ENCODE measurements at places on chromosomes 7 and 10.

GRCh38 chr10:34081948-34082347, 733.1 kb downstream of the PARD3 start:
- no peak for DNase-seq

- DNase-seq: no peak
These were observed 138.0 kb downstream of the AUTS2 start for GRCh38 chr7:69736126-69736810.

DNA sequence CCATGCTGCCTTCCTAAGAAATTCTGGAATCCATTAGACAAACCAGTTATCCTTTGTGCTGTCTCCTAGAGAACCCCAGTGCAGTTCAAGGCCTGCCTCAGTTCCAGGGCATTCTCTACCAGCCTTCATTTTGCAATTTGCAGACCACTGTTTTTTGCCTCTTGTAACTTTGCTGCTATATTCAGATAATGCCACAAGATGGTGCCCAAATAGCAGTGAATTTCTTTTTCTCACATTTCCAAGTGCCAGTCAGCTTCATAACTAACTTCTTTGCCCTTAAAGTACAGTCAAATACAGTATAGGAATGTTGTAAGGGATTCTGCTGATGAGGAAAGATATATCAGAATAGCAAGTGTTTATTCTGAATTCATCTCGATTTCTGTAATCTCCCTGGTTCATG, 25.2 kb downstream of the LOXL4 start:
- no peak for DNase-seq

DNA sequence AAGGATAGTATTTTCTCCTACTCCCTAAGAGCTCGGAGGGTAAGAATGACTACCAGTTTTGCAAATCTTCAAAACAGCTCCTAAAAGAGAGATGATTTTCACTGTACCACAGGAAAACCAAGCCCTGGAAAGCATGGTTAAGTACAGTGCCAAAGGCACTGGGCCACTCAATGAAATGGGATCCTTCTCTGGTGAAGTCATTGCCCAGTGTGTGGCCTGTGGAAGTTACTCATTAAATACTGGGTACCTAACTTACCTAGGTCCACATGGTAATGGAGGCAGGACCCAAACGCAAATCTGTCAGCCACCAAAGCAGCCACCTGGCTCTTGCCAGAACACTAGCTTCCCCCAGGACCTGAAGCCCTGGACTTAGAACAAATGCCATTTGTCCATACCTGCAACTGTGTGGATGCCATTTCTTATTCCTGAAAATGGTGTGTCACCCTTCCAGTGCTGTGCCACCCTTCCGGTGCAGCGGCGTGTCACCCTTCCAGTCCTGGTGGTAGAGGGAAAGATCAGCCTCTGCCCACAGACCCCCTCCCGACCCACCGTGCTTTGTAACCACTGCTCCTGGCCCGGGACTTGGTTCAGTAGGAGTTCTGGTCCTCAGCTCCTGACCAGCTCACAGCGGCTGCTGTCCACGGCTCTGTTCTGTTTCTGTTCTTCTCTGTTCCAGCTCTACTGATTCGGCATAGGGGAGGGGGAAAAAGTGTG, 659.2 kb downstream of the SDK1 start:
- DNase-seq: peak; percentile 18

DNA sequence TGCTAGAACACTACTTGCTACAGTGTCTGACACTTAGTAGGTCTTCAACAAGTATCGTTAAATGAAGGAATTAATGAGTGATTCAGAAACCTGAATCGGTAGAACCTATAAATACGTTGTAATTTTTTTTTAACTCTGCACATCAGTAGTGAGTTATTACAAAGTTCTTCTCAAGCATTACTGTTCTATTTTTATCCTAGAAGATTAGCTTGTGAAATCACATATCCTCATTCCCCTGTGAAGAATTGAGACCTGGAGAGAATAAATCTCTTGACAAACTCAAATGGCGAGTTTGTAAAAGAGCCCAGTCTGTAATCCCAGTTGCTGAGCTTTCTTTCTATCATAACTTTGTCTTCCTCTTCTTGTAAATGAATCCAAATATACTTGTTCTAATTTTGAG, 34.7 kb downstream of the HYAL4 start:
- DNase-seq: no peak

DNA sequence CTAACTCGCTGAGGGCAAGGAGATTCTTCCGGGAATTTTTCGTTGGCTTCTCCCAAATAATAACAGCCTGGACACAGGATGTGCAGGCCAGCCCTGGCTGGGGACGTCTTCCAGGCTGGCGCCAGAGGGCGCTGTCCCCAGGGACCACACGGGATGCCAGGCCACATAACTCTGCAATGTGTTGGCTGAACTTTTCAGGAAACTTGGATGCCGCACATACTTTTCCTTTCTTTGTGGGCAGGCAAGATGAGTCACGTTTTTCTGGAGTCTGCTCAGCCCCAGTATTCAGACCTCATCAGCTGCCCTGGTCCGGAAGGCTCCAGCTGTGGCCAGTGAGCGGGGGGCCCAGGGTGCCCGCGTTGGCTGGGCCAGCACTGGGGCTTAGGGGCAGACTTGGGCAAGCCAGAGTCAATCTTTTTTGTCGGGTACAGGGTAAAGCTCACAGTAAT, 122.7 kb downstream of the PRKAG2 start:
- DNase-seq: peak; percentile 92

GRCh38 chr7:112965506-112965905, 121.1 kb downstream of the GPR85 start:
- no peak for DNase-seq

- peak; percentile 30 for DNase-seq
These were observed 36.5 kb downstream of the SEMA3C start for GRCh38 chr7:80882213-80882801.

DNA sequence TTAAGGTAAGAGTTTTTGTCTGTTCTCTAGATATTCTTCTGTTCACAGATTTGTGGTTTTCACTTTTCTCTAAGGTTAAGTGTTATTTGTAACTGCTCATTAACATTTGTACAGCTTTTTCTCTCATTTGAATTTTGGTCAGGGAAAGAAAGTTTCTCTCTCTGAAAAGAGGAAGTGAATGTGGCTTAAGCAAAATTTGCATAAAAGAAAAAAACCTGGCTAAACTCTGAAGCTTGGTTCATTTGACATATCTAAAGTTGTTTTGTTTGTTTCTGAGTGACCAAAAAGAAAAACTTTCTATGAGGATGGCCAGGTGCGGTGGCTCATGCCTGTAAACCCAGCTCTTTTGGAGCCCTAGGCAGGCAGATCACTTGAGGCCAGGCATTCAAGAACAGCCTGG, 22.0 kb upstream of the SLC26A4 start:
- no peak for DNase-seq

GRCh38 chr10:63765126-63765525, 243.9 kb downstream of the REEP3 start:
- peak; percentile 14 for DNase-seq

Measured in Caki2 (cell line).